T-helper 1 cell (primary cell): ENCODE measurements at places on chromosomes 5 and 9.

DNA sequence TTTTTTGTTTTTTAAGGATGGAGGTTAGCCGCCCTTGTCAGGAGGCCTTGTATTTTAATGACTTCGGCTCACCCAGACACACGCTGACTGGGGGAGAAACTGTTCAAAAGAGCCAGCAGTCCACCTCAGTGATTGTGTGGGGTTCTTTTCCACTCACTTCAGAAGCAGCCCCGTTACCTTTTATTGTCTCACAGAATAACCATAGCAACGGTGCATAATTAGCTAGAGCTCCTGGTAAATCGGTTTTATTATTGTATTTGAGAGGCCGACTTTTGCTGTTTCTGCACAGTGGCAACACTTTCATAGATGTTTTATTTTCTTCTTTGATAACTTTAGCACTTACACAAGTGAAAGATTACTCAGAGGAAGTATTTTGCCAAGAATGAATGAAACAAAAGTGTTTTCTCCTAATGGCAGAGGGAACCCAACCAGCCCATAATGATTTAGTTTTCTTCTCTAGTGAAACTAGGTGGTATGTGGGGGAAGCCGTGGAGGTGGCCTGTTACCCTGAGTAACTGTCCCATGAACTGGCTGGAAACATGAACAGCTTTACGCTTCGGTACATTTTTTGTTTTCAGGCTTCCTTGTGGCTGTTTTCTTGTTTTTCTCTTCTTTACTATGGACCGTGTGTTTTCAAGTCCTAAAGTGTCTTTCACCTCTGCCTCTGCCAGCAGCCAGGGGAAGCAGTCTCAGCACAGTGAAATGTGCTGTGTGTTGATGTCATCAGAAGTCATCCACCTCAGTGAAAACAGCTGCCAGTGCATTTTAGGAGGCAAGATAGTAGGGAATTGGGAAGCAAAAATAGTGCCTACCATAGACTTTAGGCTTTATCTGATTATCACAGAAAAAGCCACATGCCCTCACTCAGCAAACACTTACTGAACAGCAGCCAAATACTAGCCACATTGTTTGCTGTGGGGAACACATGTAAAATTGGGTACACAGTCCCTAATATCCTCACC is 414.7 kb downstream of the KDM4C start:
- DNase-seq = no peak

GRCh38 chr9:76684213-76684612 is 80.0 kb upstream of the PCA3 start:
- DNase-seq = no peak

DNA sequence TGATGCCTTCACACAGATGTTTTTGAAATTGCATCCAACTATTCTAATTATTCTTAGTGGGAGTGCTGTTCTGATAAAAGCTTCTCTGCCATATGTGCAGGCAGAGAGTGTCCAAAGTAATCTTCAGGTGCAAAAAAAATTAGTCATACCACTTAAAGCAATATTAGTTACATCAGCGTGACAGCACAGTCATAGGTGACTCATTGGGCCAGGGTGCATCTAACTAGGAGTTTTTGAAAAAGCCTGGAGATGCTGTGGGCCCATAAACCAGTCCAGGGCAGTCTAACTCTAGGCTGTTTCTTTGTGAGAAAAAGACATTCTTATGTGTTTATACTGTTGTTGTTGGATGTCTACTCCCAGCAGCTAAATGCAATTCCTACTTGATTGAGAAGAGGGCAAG is 33.0 kb upstream of the C6 start:
- DNase-seq = no peak

DNA sequence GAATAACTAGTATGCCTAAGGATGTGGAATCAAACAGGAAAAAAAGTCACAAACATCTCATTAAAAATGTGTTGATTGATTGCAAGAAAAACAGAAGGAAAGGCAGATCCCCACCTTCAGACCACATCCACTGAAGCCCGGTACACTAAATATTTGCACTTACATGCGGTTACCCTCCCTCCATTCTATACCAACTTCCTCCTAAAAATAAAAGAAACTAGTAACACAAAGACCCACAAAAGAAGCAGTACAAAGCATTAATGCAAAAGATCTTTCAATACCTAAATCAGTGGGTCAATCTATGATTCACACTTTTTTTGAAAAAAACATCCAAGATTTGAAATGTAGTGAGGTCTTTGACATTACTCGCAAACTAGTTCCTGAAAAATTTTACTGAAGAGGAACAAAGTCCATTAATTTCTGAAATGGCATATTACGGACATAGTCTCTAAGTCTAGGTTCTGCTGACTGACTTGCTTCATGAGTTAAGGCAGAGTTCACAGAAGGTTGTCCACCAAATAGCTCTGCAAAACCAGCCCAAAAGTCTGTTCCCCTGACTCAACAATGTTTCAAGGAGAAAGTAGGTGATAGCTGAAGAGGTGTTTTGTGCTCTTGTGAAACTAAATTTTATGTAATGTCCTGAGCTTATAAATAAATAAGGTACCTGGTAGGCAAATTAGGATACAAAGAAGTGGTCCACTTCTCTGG is 100.7 kb downstream of the PAM start:
- DNase-seq = no peak

- no peak for DNase-seq
Observed at GRCh38 chr9:35028341-35028740, 38.8 kb downstream of the DNAJB5 start.

GRCh38 chr5:145743396-145744061 is 91.6 kb downstream of the PRELID2 start:
- no peak for DNase-seq

DNA sequence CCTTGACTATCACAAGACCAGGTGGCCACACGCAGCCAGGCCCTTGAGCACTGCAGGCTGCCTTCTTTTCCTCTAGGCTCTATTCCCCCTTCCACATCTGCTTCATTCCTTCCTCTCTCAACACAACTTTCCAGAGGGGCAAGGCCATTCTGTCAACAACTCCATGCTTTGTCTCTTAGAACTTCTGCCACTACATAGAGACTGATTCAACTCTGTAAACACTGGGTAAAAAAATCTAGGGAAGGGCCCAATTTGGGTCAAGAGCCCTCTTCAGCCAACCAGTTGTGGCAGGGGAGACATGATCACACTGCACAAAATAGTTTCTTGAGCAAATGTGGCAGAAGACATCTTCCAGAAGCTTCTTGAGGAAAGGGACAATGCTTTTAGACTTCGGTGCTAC is 55.6 kb downstream of the ATPSCKMT start:
- no peak for DNase-seq

DNA sequence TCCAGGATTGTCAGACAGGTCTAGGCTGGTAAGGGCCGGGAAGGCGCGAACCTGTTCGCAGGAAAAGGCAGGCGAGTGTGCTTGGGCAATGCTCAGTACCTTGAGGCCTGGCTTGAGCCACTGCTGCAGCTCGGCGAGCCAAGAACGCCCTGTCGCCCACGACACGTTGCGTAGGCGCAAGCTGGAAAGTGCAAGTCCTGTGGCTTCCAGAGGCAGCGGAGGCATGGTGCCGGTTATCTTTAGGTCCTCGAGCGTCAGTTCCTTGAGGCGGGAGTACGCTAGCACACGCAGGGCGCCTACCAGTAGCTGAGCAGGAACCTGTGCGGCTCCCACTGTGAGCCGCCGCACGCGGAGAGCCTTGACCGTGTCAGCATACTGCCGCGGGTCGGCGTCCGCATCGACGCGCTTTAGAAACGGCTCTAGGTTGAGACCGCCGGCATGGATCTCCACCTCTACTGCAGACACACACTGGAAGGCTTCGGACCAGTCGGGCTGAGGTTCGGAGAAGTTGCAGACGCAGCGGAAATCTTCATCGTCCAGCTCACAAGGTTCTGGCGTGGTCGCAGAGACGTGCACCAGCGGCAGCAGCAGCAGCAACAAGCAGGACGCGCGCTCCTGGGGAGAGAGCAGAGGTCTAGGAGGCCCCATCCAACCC is 482 bp downstream of the CD14 start:
- peak; percentile 28 for DNase-seq

DNA sequence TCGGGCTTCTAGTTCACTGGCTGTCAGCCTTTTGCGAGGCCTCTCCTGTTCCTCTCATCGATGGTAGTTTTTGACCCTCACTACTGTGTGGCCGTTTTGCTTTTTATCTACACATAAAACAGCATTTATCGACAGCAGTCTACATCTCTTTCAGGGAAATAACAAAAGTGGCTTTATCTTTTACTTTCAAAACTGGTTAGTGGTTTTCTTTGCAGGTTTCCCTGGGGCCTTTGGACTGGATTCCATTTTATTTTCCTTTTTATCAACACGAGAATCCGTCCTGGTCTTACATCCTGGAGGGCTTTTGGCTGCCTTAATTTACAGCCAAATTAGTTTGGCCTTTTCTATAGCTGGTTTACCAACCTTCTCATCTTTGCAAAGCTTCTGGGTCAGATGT is 793 bp upstream of the PKD2L2 start:
- no peak for DNase-seq

GRCh38 chr9:129576546-129577543 is 44.1 kb downstream of the C9orf50 start:
- DNase-seq = no peak

GRCh38 chr9:105342147-105342505 is 97.7 kb downstream of the SLC44A1 start:
- DNase-seq = no peak

- no peak for DNase-seq
Observed at GRCh38 chr9:19783500-19783899, 5.3 kb downstream of the SLC24A2 start.

DNA sequence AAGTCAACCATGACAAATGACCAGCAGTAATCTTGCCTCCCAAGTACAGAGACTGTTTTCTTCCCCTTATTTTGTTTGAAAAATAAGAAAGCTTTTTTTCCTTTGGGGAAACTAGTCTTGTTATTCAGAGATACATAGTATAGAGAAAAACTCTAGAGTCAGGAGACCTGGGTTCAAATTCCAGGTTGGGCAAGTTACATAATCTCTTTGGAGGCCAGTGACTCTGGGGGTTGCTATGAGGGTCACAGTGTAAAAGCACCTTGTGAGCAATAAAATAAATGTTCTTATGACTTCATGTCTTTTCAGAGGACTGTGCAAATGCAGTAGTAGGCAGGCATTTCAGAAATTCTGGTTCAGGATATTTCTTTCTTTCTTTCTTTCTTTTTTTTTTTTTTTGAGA is 71.5 kb downstream of the GDNF start:
- DNase-seq = no peak

DNA sequence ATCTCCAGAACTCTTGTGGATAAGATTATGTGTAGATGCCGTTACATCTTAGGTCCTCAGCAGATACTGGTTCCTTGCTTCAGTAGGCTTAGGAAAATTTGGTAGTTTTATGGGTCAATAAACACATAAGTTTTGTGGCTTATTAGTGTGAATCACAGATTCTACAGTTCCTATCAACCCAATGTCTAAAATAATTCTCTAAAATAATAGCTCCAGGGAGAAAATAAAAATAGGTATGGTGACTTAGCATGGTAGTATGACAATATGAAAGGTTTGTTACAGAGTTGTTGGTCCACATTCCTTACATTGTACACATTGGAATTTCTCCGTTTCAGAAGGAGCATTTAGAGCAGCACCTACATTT is 91.7 kb downstream of the AOPEP start:
- DNase-seq = no peak

- no peak for DNase-seq
Observed at GRCh38 chr5:69531406-69531801, 28.6 kb upstream of the GTF2H2C start.

- DNase-seq = no peak
Observed at GRCh38 chr5:63439537-63439936, 522.7 kb downstream of the HTR1A start.

- no peak for DNase-seq
Observed at GRCh38 chr9:108640230-108640629, 215.6 kb downstream of the ACTL7B start.

- DNase-seq = no peak
Observed at GRCh38 chr9:95370064-95370463, 52.6 kb upstream of the FANCC start.

DNA sequence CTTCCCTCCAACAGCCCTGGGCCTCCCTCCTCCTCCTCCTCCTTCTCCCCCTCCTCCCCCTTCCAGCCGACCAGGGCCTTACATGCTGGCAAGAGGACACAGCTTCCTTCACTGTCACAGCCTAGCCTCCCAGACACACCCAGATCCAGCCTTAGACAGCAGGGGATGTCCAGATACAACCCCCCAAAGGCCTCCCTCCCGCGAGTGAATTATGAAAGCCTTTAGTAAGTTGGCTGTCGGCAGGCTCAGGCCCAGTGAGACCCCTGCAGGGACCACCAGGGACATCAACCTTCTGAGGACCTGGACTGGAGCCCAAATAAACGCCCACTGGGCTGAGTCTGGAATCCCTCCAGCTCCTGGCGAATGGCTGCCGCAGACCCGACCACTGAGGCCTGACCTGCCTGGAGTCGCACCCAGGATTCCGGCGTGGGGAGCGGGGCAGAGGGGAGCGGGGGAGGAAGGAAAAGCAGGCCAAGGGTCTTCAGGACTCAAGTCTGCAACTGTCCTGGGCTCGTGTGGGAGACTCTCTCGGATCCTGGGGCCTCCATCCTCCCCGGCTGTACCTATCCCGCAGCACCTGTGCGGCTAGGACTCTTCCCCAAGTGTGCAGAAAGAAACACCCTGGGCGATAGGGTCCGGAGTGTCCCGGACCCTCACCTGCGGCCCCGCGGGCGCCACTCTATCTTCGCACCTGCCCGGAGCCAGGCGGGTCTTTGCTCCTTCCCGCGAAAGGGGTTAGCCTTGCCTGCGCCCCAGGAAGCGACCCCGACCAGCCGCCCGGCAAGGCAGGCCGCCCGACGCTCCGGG is 705 bp downstream of the SEPTIN8 start:
- DNase-seq = no peak

- DNase-seq = no peak
Observed at GRCh38 chr5:140633021-140633471, at the start of gene CD14. TSS of gene CD14 (minus strand) at chr5:140633175. CDS start at chr5:140633071, 104 bp downstream.

GRCh38 chr9:128943832-128944620 is 3.4 kb downstream of the DOLK start:
- no peak for DNase-seq

GRCh38 chr5:40743771-40744170 is 12.0 kb downstream of the TTC33 start:
- DNase-seq = no peak

DNA sequence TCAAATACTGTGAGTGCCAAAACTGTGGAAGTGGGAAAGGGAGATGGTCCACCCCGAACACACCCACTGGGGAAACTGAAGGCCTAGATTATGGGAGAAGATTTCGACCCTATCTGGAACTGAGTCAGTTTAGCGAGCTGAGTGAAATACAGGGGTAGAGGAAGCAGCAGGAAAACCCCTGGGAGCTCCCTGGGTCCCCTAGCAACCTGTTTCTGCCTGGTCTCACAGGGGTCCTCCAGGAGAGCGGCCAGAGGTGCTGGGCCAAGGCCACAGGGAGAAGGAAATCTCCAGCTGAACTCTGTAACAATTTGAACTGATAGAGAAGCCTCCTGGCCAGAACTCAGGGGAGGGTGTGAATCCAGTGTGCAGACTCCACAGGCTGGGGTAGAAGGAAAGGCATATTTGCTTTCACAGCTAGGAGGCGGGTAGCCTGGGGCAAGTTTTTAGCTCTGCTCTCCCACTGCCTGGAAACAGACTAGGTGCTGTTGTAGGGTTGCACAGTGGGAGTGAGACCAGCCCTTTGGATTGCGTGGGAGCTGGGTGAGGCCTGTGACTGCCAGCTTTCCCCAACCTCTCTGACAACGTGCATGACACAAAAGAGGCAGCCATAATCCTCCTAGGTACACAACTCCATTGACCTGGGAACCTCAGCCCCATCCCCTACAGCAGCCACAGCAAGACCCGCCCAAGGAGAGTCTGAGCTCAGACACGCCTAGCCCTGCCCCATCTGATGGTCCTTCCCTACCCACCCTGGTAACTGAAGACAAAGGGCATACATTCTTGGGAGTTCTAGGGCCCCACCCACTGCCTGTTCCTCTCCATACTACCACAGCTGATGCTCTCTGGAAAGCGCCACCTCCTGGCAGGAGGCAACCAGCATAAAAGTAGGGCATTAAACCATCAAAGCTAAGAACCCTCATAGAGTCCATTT is 78.8 kb upstream of the GPBP1 start:
- DNase-seq = no peak
